ENCODE measurements at places on chromosomes 7 and 10.

- DNase-seq, result no peak
Observed at GRCh38 chr10:21534280-21534586, 201 bp downstream of the MLLT10 start.

DNA sequence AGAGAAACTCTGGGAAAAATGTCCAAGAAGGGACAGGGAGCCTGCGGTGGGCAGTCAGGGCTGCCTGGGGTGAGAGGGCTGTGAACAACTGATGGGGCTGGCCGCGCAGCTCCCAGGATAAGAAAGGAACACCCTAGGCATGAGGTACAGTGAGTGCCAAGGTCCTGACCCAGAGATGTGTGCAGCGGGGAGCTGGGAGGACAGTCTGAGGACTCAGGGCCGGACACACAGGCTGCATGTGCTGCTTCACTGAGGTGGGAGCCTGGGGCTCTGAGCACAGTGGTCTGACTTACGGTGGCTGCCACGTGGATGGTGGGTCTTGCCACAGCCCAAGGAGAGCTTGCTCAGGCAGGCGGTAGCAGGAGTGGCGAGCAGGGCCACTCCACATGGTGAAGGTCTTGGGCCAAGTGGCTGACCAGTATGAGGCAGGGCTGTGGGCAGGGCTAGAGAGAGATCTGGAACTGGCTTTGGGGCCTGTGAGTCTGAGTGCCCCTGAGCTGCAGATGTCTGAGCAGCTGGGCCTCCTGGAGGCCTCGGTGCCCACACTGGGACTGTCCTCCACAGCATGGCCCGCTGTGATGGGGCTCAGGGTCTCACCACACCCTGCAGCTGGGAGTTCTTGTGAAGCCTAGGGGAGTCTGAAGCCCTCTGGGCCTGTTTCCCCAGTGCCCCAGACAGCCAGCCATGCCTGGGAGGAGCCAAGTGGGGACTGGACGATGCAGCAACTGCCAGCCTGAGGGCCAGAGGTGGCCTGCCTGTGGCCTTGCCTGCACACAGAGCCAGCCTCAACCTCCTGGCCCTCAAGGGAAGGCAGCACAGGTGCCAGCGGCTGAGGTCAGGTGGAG lies 60.3 kb downstream of the RASGEF1A start:
- no peak for DNase-seq

DNA sequence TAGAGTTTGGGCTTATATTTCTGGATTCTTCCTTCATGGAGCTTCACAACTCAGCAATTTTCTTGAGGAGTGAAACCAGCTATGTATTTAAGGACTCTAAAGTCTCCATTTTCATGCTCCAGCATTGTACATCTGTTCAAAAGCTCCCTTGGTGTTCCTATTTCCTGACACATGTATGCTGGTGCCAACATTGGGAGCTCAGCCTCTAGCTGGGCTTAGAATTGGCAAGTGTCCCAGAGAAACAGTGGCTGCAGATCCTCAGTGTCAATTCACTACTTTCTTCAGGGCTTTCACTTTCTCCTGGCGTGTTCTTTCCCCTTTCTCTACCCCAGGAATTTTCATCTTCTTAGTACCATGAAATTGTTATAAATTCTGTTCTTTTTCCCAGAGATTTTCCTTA lies 103.1 kb downstream of the ZNF467 start:
- peak; percentile 67 for DNase-seq

GRCh38 chr7:50221028-50221427 lies 83.5 kb upstream of the IKZF1 start:
- DNase-seq, result no peak

- DNase-seq, result no peak
Observed at GRCh38 chr10:12670004-12670403, 320.7 kb downstream of the CAMK1D start.

DNA sequence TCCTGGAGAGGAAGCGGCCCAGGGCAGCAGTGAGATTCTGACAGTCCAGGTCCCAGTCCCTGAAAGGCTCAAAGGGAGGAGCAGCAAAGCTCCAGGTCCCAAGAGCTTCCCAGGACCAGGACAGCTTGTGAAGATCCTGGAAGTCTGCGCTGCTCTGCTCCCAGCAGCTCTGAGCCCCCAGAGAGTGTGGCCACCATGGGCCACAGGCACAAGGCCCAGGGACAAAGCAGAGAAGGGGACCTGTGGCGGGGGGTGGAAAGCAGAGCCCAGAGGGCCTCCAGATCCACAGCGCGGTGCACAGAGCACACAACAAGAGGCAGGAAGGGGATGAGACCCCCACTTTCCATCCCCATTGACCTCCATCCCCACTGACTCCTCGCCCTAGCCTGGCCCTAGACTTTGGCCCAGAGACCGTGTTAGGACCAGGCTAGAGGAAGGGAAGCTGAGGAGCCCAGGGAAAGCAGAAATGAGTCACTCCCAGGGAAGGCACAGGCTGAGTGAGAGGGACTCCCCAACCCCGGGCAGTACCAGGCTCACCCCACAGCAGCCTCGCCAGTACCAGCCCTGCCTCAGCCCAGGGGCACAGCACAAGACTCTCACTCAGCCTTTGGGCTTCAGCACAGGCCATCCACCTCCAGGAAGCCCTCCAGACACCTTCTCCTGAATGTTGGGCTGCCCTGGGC lies 75.5 kb downstream of the GRID1 start:
- DNase-seq, result no peak

GRCh38 chr10:59757966-59758365 lies 4.7 kb upstream of the MRLN start:
- no peak for DNase-seq

- DNase-seq, result peak; percentile 10
Observed at GRCh38 chr10:128727114-128727513, 600.9 kb upstream of the MKI67 start.

DNA sequence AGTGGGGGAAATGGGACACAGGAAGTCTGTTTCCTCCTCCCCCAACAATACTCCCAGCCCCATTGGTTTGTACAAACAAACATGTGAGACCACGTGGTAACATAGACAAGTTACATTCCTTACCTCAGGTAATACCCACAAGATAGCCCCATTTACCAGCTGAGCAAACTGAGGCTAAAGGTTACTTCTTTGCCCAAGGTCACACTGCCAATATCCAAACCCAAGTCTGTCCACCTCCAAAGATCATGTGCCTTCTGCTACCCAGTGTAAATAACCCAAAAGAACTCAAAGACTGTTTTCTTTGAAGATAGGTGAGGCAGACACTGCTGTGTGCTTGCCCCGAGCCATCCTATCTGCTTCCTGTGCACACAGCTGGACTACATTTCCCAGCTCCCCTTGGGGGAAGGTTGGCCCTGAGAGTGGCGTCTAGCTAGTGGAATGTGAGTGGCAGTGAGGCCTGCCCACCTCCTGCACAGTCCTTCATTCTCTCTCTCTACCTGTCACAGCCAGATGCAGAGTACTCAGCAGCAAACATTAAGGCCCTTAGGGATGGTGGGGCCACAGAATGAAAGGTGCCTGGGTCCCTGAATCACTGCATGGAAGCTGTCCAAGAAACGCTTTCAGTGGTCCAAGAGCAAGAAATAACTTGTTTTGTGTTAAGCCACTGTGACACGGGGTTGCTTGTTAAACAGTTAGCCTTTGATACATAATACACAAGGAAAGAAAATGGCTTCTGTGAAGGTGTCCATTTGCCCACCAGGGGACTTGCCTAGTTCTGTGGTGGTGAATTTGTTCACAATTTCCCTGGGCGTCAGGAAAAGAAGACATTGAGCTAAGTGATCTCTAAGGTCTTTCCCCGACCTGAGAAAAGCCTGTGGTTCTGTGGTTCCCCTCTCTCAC lies 257.7 kb upstream of the NFE2L3 start:
- no peak for DNase-seq

DNA sequence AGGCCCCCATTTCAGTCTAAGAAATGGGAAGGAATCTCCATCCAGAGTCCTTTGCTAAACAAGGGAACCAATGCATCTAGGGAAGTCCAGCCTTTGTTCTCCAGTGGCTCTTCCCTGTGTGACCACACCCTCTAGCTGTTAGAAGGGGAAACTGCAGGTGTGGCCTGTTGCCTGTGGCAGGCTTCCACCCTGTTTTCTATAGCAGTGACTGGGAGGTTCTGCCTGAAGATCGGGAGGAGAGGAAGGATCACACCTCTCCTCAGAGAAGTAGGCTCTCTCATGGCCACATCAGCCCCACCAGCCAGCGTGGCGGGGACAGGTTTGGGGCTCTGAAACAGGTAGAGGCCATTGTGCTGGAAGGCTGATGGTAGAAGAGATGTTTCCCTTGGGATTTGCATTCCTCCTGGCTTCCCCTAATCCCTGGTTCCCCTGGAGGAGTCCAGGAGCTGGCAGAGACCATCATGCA lies 47.7 kb upstream of the TRIM8 start:
- peak; percentile 35 for DNase-seq

DNA sequence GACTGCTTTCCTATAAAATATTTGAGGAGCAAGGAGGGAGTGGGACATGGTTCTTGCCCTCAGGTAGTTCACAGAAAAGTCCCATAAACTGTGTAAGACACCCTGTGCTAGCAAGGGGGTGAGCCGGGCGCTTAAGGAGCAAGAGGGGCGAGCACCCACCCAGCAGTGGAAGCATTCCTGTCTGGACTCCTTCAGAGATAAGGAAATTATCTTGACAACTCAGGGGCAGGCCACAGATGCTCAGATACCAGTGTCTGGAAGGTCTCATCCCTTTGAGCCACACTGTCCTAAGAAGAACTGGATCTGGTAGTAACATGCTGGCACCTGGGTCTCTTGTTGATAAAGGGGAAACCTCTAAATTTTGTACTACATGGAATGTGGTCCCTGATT lies 54.1 kb downstream of the DAGLB start:
- no peak for DNase-seq

DNA sequence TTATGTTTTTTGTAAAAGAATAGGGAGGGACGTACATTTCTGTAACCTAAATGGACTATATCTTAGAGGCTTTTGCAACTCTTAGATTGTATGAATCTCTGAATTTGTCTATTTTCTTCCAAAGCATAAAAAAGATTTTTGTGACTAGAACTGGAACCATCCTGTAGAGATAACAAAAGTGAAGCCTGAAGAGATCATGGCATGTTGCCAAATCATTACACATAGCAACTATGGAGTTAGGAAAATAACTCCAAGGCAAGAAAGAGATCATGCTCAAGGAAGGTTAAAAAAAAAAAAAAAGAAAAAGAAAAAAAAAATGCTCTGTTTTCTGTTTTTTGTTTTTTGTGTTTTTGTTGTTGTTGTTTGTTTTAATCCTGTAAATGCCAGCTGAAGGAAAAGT lies 567.7 kb upstream of the ZWINT start:
- DNase-seq, result no peak

- DNase-seq, result no peak
Observed at GRCh38 chr7:42534441-42534840, 297.4 kb upstream of the GLI3 start.

- no peak for DNase-seq
Observed at GRCh38 chr10:104256335-104256961, 1.8 kb downstream of the GSTO1 start.

GRCh38 chr7:80721883-80722615 lies 83.6 kb downstream of the CD36 start:
- no peak for DNase-seq

DNA sequence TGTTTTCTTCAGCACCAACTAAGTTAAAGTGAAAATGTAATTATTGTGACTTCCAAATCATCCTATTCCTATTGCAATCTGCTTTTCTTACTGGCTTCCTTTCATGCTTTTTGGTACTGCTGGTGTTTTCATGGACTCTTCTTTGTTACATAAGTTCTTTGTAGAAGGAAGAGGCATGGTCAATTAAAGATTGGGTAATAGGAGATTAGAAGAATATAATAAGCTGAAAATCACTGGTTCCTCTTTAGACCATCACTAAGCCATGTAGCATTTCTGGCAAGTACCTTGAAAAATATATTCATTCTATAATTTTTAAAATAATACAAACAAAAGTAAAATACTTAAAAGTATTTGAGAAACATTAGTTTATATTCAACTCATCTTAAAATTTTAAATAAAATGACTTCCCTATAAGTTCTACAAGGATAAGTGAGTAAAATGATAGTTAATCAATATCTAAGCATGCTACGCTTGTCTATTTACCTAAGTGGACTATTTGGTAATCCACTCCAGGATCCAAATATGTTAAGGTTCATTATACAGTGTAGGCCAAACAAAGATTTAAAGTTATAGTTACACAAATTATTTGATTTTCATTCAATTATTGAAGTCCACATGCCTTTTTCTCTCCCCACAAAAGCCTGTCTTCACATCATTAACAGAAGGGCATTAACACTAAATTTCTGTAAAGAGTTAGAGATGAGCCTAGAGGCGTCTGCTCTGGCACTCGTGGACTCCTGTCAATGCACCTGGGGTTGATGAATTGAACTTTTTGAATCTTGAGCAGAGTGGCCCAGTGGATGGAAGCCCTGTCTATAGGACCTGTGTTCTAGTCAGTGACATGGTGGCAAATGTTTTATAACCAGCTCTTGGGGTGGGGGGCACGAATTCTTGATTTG lies 408.1 kb downstream of the INHBA start:
- DNase-seq, result no peak

GRCh38 chr10:78337016-78337415 lies 303.4 kb downstream of the RPS24 start:
- DNase-seq, result no peak

GRCh38 chr7:73768641-73769480 lies 1.2 kb downstream of the CLDN3 start:
- no peak for DNase-seq

DNA sequence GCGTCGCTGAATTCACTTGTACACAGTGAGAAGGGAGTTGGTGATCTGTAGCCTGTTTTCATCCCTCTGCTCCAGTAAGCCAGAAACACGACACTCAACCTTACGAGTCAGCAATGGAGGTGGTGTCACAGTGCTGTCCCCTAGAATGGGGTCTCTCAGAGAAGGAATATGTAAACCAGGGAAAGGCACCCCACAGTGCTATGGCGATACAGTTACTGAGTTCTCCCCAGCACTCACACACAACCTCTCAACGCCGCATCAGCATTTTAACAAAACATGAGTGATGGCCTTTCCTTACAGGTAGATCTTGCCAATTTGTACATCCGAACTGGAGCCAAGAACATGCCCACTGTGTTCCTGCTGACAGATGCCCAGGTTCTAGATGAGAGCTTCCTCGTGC lies 196.3 kb downstream of the CDCA7L start:
- no peak for DNase-seq

DNA sequence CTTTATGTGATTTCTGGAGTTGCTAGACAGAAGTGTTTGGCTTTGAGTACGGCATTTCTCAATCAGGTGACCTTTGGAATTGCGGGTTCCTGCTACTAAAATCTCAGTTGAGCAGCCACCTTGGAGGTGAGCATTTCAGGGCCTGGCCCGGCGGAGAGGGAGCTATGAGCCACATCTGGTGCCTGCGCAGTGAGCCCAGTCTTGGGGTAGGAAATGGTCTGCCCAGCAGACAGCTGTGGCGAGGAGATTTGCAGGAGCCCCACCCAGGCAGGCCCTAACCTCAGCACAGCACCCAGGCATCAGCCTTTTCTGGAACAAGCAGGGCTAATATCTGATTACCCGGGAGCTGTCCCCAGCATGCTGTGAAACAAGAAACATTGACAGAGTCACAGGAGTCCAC lies 547.9 kb upstream of the FOXK1 start:
- DNase-seq, result no peak

GRCh38 chr7:140512317-140513000 lies 33.2 kb upstream of the MKRN1 start:
- peak; percentile 41 for DNase-seq

DNA sequence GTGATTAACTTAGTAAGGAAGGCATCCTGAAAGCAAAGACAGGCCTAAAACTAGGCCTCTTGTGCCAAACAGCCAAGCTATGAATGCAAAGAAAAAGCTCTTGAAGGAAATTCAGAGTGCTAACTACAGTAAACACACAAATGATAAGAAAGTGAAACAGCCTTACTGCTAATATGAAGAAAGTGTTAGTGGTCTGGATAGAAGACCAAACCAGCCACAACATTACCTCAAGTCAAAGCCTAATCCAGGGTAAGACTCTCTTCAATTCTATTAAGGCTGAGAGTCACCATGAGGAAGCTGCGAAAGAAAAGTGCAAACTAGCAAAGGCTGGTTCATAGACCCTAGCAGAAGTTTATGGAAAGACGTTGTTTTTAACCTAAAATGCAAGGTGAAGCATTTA lies 66.0 kb downstream of the IPMK start:
- DNase-seq, result no peak

All from NCI-H1092 treated with DMSO at 0.1 percent for 48 hours (cell line).